CD4-positive, alpha-beta T cell treated with Interleukin-17A for 4 hours (primary cell): ENCODE measurements at places on chromosomes 5 and 9.

DNA sequence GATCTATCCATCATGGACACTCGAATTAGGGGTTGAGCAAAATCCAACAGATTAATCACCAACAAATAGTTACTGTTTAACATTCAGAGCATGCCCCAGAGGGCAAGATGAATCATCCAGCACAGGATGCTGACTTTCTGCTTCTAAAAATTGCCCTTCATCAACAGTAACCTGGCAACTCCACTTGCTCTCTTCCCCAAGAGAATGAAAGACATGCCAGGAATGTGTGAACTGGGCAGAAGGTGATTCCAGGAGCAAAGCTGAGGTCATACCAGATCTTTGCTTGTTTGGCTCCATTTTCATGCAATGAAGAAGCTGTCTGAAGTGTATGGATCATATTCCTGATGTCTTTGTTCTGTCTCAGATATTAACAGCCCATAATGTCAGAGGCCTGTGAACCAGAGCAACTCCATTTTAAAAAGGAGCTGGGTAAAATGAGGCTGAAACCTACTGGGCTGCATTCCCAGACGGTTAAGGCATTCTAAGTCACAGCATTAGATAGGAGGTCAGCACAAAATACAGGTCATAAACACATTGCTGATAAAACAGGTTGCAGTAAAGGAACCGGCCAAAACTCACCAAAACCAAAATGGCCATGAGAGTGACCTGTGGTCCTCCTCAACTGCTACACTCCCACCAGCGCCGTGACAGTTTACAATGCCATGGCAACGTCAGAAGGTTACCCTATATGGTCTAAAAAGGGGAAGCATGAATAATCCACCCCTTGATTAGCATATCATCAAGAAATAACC, 2.5 kb upstream of the ZNF367 start:
- DNase-seq, result peak; percentile 42

DNA sequence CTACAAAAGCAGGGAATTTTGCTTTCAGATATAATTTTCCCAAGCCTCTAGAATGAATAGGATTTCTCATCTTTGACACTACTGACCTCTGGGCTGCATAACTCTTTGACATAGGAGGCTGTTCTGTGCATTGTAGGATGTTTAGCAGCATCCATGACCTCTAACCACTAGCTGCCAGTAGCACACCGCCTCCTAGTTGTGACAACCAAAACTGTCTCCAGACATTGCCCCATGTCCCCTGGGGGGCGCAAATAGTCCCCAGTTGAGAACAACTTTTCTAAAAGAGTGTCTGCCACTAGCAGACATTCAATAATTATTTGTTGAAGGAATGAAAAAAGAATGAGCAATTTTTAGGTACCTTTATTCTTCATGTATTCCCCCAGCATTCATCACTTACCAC, 51.8 kb downstream of the POU4F3 start:
- no peak for DNase-seq

- DNase-seq, result no peak
Measured at GRCh38 chr5:1033178-1033577, 24.6 kb downstream of the NKD2 start.

GRCh38 chr5:123450114-123450513, 26.9 kb upstream of the CEP120 start:
- no peak for DNase-seq

DNA sequence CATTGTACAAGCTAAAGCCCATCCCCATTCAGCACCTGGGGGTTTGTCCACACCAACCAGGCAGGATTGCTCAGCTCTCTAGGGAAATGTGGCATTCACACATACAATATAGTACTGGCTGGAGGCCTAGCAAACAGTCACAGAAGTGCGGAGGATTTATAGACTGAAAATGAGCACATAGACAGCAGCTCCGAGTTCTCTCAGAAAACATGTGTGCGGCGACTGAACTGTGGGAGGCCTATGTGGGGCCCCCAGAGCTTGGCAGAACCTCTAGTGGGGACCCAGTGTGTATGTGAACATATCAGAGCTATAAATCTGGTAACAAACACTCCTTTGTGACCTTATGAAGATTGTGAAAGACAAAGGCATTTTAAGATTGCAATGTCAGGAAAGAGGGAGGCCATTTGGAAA, 431.1 kb downstream of the DTWD2 start:
- no peak for DNase-seq

DNA sequence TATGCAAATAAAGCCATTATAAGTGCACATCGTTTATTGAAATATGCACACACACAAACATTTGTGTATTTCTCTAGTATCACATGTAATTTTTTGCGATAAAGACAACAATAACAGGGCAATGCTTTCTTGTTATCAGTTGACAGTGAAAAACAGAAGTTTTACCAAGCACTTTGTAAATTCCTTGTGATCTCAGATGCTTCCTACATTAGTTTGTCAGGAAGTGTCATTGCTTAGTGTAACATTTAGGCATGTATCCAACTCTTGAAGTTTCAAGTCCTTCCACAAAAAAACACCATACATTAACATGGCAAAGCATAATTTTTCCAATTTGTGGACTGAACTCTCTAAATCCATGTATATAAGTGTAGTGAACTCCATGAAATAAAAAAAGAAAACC, 46.4 kb downstream of the MOCS2 start:
- DNase-seq, result no peak

DNA sequence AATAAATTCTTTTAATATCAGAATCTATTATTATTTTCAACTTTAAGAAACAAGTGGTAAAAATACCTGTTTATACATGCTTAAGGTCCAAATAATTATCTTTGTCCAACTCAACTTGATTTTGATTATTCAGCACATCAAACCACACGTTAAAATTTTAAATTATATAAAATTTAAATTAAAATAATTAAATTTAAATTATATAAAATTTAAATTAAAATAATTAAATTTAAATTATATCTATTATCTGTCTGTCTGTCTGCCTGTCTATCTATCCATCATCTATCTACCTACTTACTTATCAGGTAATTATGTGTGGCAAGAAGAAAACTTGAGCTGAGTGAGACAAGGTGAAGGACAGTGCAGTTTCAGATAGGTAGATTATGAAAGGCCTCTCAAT, 605.3 kb upstream of the RIOK2 start:
- DNase-seq, result no peak

DNA sequence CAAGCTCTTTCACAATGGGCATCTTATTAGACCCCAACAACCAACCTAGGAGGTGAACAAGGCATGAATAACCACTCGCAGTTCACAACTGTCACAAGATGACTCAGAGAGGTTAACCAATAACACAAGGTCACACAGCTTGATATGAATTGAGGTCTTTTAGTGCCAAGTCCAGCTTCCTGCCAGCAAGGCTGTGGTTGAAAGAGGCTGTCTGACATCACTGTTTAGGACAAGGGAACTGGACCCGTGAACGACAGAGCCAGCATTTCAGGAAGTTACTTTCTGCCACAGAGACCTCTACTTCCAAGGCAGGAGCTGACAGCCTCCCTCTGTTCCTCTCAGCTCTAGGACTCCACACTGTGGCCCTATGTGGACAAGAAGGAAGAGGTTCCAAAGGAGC, 53.4 kb upstream of the ALDH1B1 start:
- DNase-seq, result no peak

DNA sequence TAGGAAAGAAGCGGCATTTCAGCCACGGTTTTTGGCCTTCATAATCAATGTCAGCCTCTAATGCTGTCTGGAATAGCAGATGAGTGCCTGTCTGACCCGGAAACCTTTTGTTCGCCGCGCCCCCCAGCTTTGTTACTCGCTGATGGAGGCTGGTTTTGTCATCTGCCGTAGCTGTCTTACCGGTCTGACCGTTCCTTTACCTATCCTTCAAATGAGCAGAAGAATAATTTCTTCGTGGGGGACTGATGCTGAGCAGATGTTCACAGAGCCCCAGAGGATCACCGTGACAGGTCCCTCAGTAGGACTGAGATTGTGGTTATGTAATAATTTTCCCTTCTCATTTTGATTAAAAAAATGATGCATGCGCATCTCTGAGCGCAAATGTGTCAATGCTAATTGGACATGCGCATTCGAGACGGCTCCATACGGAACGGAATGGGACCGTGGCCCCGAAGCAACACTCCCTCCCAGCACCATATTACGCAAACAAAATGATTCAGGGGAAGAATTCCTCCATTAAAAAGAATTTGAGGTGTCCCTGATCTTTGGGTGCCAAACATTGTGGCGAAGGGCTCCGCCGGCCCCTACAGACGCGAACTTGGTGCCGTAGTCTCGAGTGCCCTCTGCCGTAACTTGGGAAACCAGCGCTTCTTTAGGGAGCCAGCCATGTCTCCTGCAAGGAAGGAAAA, 27.6 kb downstream of the TLX3 start:
- DNase-seq, result peak; percentile 14

DNA sequence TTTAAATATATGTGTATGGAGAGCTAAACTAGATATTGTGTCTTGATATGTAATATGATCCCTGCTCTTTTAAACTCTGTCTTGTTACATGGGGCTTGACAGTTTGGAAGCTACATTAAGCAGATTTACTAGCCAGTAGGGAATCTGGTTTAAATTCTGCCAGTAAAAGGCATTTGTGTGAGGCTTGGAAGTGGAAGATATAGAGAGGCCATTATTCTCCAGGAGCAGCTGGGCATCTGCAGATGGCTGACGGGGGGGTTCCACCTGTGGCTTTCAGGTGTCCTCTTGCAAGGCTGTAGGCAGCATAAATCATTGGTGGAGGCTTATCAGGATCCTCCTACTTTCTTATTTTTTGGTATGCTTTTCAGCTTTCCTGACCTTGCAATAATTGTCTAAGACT, 179.1 kb upstream of the FBXL7 start:
- no peak for DNase-seq

GRCh38 chr5:147779694-147780093, 2.8 kb downstream of the JAKMIP2 start:
- DNase-seq, result no peak

DNA sequence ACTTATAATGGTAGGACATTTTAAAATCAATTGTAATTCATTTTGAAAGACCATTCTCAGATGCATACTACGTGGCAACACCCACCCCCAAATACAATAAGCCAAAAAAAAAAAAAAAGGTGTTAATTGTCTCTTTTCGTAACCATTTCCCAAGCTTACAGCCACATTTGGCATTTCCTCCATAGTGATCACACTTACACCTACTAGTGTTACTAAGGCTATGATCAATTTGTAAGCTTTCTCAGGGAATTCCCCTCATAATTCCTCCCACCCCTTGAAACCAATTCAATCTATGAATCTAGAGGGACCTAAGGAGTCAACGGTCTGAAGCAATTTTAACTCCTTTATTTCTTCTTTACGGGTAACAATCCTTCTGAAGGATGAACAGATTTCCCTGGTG, 40.1 kb downstream of the NR2F1 start:
- DNase-seq, result no peak

GRCh38 chr9:3856592-3856991, 330.8 kb upstream of the RFX3 start:
- no peak for DNase-seq

DNA sequence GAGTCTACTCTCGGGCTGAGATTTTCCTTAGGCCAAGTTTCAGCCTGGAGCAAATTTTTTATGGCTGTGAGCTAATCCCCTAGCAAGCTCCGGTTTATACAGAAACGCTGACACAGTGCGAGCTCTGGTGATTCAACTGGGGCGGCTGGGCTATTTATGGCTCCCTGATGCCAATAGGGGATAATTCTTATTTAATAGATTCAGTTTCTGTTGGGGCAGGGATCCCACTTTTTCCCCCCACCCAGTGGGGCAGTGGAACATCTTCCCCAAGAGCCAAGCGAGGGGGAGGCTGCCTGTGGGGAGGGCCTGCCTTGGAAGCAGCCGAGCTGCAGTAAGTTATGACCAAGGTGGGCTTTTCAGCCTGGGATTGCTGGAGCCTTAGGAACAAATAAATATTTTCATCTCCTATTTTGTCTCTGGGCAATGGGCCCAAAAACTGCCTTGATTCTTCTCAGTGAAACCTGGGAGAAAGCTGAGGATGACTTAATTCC, 129.1 kb downstream of the MACROH2A1 start:
- no peak for DNase-seq

GRCh38 chr9:114029311-114030170, 48.6 kb downstream of the AMBP start:
- DNase-seq, result no peak

DNA sequence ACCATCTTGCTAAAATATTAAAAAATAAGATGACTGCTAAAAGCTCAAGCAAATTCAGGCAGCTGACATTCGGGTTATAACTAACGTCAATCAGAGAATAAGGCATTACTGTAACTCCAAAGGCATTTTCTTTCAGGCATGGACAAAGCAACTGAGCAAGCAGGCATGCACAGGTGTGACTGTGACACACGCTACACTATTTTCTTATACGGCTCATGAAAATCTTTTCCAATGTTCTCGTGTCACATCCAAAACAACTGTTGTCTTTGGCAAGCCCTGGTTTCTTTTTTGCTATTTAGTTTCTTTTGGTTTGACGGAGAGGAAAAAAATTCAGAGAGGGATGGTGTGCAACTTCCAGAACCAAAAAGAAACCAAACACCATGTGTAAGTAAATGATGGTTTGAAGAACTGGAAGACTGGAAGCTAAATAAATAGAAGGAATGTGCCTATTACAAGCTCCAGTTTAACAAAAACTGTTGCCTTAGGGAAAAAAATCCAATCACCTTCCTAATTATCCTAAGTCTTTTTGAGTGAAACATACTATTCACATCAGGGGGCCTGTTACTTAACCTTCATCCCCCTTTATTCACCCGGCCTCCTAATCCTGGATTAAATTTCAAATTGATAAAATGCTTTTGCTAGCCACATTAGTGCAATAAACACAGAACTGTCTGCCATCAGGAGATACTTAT, 277.6 kb downstream of the PSAT1 start:
- DNase-seq, result no peak

- DNase-seq, result peak; percentile 4
Measured at GRCh38 chr5:134143431-134143830, 28.9 kb downstream of the TCF7 start.

GRCh38 chr9:75455444-75455921, 367.2 kb downstream of the OSTF1 start:
- no peak for DNase-seq

DNA sequence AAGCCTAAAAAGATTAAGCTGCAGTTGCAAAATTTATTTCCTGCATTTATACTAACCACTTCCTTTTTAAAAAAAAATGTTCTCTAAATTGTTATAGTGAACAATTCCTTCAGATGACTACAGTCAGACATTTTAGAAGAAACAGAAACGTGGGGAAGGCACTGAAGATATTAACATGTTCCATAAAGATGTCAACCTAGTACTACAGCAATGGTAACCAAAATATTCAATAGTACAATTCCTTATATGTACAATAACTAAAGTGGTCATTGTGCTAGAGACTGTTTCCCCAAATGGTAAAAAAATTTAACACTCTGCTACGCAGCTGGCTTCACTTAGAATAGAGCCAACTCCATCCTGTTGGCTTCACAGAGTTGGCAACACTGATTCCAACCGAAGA, 97.7 kb downstream of the FNBP1 start:
- DNase-seq, result no peak

- no peak for DNase-seq
Measured at GRCh38 chr5:96045888-96046287, 84.2 kb upstream of the ELL2 start.

GRCh38 chr9:33273266-33273971, 8.6 kb downstream of the CHMP5 start:
- DNase-seq, result no peak
